ENCODE measurements at places on chromosomes 3 and 15. TPM values are rescaled to one million over a fixed set of nuclear protein-coding genes. Genes with fewer than 3 reads are reported as not detected.

SNRPN gene
- 21.1 TPM for total RNA-seq

PARL gene
- total RNA-seq: 180 TPM

CCR8 gene
- total RNA-seq: not detected

RASGRP1 gene
- total RNA-seq: 0.39 TPM

AQP9 gene
- total RNA-seq: not detected

FHIT gene
- total RNA-seq: 7.6 TPM

SCN11A gene
- not detected for total RNA-seq

TTLL13 gene
- 0.96 TPM for total RNA-seq

PLSCR2 gene
- not detected for total RNA-seq

DNA sequence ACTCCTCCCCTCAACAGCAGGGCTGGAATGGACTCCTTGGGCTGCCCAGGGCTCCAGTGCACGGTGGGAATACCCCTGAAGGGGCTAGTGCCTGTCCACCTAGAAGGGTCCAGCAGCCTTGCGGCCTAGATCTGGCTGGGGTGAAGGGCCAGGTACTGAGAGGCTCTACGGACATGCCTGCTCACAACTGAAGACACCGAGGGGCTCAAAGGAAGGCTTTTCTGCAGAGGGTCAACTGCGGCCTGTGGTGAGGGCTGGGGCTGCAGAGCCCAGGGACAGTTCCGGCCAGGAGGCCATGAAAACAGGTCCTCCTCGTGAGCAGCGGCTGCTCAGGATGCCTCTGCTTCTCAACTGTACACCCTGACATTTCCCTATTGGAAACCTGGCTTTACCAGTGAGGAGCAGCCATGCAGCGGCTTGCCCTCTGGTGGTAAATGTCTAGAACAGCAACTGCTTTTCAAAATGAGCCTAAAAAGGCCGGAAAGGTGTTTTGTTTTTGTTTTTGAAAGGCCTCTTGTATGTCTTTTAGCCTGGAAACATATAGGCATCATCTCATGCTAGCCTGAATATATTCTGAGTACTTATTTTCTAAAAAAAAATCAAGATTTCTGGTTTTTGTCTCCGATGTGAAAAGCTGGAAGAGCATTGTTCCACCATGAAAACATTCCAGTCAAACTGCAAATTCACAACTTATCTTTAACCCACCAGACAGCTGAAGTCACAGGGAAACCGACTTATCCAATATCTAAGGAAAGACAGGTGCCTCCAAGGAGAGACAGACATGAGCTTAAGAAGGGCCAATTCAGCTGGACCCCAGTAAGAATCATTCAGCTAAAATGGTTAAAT is 163.4 kb downstream of the KLF13 start:
- H3K27ac ChIP-seq: no peak overlapping the region
- H3K36me3 ChIP-seq: no peaks in the 10 kb centered on the region
- H3K27me3 ChIP-seq: no peaks in the 10 kb centered on the region
- no peak for DNase-seq

DNA sequence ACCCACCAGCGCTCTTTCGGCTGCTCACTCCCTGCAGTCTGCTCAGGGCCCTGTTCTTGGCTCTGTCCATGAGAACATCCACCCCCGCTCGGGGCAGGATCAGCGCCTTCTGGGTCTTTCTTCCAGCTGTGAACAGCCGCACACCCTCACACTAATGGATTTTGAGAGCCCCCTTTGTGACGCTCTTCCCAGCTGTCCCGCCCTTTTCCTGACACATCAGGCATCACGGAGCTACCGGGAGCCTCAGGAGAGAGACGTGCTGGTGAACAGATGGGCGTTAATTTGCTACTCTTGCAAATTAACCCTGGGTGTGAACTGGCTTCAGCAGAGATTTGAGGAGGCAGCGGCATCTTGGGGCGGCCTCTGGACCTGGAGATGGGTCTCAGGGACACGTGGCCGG is 113.0 kb downstream of the TMEM266 start:
- no peak overlapping the region for H3K27ac ChIP-seq
- peaks cover 5% of the 10 kb centered on the region for H3K4me1 ChIP-seq
- DNase-seq: no peak
- no peaks in the 10 kb centered on the region for H3K36me3 ChIP-seq

DNA sequence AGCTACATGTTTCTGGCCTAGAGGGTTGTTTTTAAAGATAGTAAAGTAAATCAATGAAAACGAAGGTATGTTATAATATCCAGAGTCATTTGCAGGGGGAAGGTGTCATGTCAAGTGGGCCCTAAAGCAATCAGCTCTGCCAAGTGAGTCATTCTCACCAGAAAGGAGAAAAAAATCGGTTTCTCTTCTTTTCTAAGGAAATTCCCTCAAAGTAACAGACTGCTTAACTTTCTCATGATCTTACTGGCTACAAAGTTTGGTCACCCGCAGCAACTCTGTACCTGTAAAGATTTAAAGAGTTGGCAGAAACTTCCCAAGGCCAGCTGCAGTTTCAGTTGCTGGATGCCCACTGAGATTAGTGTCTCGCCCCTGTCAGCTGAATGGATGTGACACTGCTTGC is 5.5 kb upstream of the FSIP1 start:
- no peak overlapping the region for H3K27ac ChIP-seq
- peaks cover 22% of the 10 kb centered on the region for H3K4me1 ChIP-seq
- no peaks in the 10 kb centered on the region for H3K27me3 ChIP-seq

DNA sequence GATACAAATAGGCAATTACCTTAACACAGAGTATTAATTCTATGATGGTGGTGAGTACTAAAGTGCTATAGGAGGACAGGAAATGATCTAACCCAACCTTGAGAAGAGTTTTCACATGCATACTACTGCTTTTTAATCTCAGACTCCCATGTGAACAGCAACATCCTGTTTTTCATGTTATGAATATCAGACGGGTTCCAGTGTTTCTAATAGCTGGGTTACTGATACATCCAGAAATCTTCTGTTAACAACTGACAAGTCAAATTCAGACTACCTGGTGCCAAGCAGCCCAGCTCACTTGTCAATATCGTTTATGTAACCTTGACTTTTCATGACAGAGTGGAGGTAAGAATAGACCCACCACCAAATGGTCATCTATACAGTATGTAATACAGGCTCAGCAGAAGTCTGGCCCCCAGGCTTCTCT is 220.2 kb upstream of the COL8A1 start:
- H3K27me3 ChIP-seq: no peaks in the 10 kb centered on the region
- DNase-seq: no peak
- H3K4me1 ChIP-seq: no peaks in the 10 kb centered on the region
- H3K27ac ChIP-seq: no peak overlapping the region
- H3K36me3 ChIP-seq: no peaks in the 10 kb centered on the region

- no peaks in the 10 kb centered on the region for H3K4me1 ChIP-seq
- H3K27ac ChIP-seq: no peak overlapping the region
- H3K27me3 ChIP-seq: no peaks in the 10 kb centered on the region
- H3K4me3 ChIP-seq: no peak overlapping the region
- DNase-seq: no peak
- H3K36me3 ChIP-seq: no peaks in the 10 kb centered on the region
These were observed 72.0 kb upstream of the IQSEC1 start for GRCh38 chr3:13145131-13145825.

DNA sequence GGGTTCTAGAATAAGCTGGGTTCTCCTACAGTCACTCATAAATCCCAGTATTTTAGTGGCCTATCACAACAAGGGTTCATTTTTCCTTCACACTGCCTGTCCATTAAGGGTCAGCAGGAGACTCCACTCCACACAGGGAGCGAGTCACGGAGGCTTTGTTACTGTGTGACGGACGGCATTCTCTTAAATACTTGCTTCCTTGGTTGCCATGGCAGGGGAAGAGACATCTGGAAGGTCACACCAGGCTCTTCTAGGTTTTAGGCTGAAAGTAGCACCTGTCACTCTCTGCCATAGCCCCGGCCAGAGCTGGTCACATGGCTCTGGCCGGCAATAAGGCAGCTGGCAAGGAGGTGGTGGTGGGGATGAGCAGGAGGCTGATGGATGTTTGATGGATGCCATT is 89.4 kb upstream of the ANKRD34C start:
- no peak overlapping the region for H3K27ac ChIP-seq
- H3K27me3 ChIP-seq: peaks cover 8% of the 10 kb centered on the region
- no peaks in the 10 kb centered on the region for H3K36me3 ChIP-seq
- DNase-seq: no peak

- H3K27me3 ChIP-seq: peaks cover 43% of the 10 kb centered on the region
- no peaks in the 10 kb centered on the region for H3K36me3 ChIP-seq
- no peak within 1 kb of the TSS for H3K27ac ChIP-seq
- H3K4me1 ChIP-seq: no peaks in the 10 kb centered on the region
These were observed at the start of gene ITGA11 for GRCh38 chr15:68431792-68432401. Gene ITGA11 (minus strand): TSS chr15:68432163. CDS start chr15:68432066, 97 bp downstream.

DNA sequence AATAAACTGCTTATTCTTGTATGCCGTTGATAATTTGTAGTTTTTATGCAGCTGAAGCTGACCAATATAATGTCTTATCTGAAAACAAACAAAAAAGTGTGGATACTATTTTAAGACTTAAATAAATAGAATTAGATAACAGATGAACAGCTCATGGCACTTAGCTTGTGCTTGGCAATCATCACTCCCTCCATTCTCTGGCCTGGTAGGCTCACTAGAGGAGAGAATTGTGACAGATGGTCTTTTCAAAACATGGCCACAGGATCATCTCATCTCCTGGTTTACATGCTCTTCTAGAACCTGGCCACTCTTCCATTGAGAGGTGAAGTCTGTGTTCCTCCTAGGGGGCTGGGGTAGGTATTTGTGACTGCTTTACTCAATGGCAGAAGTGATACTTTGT is 58.4 kb upstream of the RBP1 start:
- no peaks in the 10 kb centered on the region for H3K36me3 ChIP-seq
- peaks cover 26% of the 10 kb centered on the region for H3K4me1 ChIP-seq
- H3K27ac ChIP-seq: no peak overlapping the region

GRCh38 chr3:25589104-25589782 is 75.5 kb downstream of the TOP2B start:
- H3K27ac ChIP-seq: no peak overlapping the region
- no peaks in the 10 kb centered on the region for H3K36me3 ChIP-seq
- H3K27me3 ChIP-seq: no peaks in the 10 kb centered on the region
- H3K4me1 ChIP-seq: peaks cover 13% of the 10 kb centered on the region
- no peak overlapping the region for H3K4me3 ChIP-seq

GRCh38 chr15:64623347-64623996 is 151.9 kb downstream of the RBPMS2 start:
- no peaks in the 10 kb centered on the region for H3K4me1 ChIP-seq
- no peaks in the 10 kb centered on the region for H3K36me3 ChIP-seq
- no peaks in the 10 kb centered on the region for H3K27me3 ChIP-seq
- H3K27ac ChIP-seq: no peak overlapping the region
- H3K4me3 ChIP-seq: no peak overlapping the region

DNA sequence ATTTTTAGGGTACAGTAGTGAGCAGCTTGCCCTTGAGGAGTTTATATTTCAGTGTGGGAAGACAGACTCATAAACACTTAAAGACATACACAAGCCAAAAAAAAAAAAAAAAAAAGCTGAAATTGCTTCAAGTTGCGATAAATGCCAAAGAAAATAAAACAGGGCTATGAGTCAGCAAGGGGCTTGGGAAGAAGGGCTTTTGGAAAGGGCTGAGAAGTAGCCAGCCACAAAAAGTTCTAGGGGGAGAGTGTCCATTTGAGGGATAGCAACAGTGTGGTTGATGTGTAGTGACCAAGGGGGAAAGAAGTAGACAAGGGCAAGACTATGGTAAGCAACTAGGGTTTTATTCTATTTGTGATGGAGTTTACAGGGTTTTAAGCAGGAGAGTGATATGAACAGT is 185.5 kb downstream of the ADAMTS9 start:
- no peaks in the 10 kb centered on the region for H3K27me3 ChIP-seq
- DNase-seq: no peak
- H3K4me1 ChIP-seq: no peaks in the 10 kb centered on the region
- no peak overlapping the region for H3K27ac ChIP-seq
- no peak overlapping the region for H3K4me3 ChIP-seq

GRCh38 chr3:105513886-105514285 is 147.2 kb downstream of the ALCAM start:
- H3K27me3 ChIP-seq: no peaks in the 10 kb centered on the region
- H3K36me3 ChIP-seq: no peaks in the 10 kb centered on the region
- H3K27ac ChIP-seq: no peak overlapping the region
- DNase-seq: no peak
- no peaks in the 10 kb centered on the region for H3K4me1 ChIP-seq

Measured in PC-9 (cell line).